ENCODE measurements at places on chromosomes 7 and 10. TPM values are rescaled to one million over a fixed set of nuclear protein-coding genes. Genes with fewer than 3 reads are reported as not detected.

Gene CUBN
- total RNA-seq, result 17.5 TPM

Gene GIMAP5
- total RNA-seq, result 373 TPM

- no peaks in the 10 kb centered on the region for H3K4me1 ChIP-seq
- DNase-seq, result no peak
- no peaks in the 10 kb centered on the region for H3K27me3 ChIP-seq
- no peak overlapping the region for H3K4me3 ChIP-seq
These were observed 7.2 kb downstream of the CPA2 start for GRCh38 chr7:130273933-130274255.

- DNase-seq, result no peak
- H3K4me1 ChIP-seq, result no peaks in the 10 kb centered on the region
- no peak overlapping the region for H3K27ac ChIP-seq
- H3K27me3 ChIP-seq, result no peaks in the 10 kb centered on the region
- H3K36me3 ChIP-seq, result no peaks in the 10 kb centered on the region
- H3K4me3 ChIP-seq, result no peak overlapping the region
These were observed 123.8 kb upstream of the STARD3NL start for GRCh38 chr7:38054199-38054598.

DNA sequence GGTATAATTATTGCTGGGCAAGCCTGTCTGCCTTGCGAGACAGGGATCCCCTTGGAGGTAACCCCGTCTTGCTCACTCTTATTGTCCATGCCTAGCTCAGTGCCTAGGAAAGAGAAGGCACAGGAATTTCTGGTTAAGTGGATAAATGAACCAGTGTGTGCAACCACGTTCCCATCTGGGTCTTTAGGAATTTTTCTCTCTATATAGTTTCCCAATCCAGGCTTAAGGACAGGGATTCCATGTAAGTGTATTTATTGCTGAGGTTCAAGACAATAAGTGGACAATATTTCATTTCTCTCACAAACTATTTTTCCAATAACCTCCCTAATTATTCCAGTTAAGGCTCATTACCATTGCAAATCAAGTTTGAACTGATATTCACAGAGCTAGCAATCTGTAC is 8.9 kb upstream of the ADAM12 start:
- H3K27me3 ChIP-seq, result no peaks in the 10 kb centered on the region
- H3K4me1 ChIP-seq, result no peaks in the 10 kb centered on the region
- H3K36me3 ChIP-seq, result no peaks in the 10 kb centered on the region
- no peak overlapping the region for H3K4me3 ChIP-seq
- DNase-seq, result no peak

GRCh38 chr7:24764972-24765744 is 7.9 kb upstream of the GSDME start:
- no peaks in the 10 kb centered on the region for H3K27me3 ChIP-seq
- no peak overlapping the region for H3K27ac ChIP-seq
- H3K36me3 ChIP-seq, result no peaks in the 10 kb centered on the region
- no peaks in the 10 kb centered on the region for H3K4me1 ChIP-seq

All from naive thymus-derived CD4-positive, alpha-beta T cell (primary cell).